ENCODE measurements at places on chromosomes 11 and 22. TPM values are rescaled to one million over a fixed set of nuclear protein-coding genes. Genes with fewer than 3 reads are reported as not detected.
A peak's percentile ranks its signal among the peaks of the same experiment; 100 is the strongest.

- no peak overlapping the region for H3K4me3 ChIP-seq
- H3K27ac ChIP-seq, result no peak overlapping the region
- no peaks in the 10 kb centered on the region for H3K36me3 ChIP-seq
- DNase-seq, result no peak
- peaks cover 1% of the 10 kb centered on the region for H3K4me1 ChIP-seq
These were observed 13.6 kb downstream of the UCP2 start for GRCh38 chr11:73969091-73969490.

GRCh38 chr11:57779276-57779675 is 17.7 kb downstream of the CTNND1 start:
- H3K36me3 ChIP-seq, result no peaks in the 10 kb centered on the region
- H3K4me1 ChIP-seq, result peaks cover 14% of the 10 kb centered on the region
- no peak overlapping the region for H3K4me3 ChIP-seq
- H3K27ac ChIP-seq, result peak overlapping the region; percentile 87
- no peaks in the 10 kb centered on the region for H3K27me3 ChIP-seq

DNA sequence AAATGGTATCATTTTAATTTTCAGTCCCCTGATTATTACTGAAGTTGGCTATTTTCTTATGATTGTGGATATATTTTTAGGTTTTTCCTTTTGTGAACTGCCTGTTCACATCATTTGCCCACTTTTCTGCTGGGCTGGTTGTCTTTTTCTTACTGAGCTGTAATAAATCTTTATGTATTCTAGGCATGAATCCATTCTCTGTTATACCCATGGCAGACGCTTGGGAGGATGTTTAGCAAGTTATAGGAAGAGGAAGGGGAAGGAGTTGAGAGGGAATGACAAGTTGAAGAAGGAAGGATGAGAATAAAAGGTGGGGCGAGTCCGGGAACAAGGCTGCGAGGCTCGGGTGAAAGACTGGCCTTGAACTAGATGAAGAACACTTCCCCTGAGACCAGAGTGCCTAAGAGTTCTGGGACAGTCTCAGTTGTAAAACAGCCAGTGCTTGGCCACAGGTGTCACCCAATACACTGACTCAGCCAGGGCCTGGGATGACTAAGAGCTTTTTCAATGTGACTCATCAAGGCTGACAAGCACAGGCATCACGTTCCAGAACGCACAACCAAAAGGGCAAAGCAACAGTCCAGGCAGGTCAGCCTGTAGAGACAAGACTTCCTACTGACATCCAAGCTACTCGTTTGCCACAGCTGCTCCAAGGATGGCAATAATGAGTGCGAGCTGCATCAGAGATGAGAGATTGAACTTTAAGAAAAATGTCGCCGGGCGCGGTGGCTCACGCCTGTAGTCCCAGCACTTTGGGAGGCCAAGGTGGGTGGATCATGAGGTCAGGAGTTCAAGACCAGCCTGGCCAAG is 35.2 kb downstream of the LRFN4 start:
- H3K36me3 ChIP-seq, result no peaks in the 10 kb centered on the region
- H3K27me3 ChIP-seq, result no peaks in the 10 kb centered on the region
- no peak for DNase-seq
- no peak overlapping the region for H3K4me3 ChIP-seq

- H3K4me3 ChIP-seq, result no peak overlapping the region
- no peaks in the 10 kb centered on the region for H3K36me3 ChIP-seq
- no peak for DNase-seq
These were observed 65.1 kb downstream of the PARVG start for GRCh38 chr22:44245867-44246266.

- no peaks in the 10 kb centered on the region for H3K27me3 ChIP-seq
- no peak overlapping the region for H3K27ac ChIP-seq
- no peaks in the 10 kb centered on the region for H3K36me3 ChIP-seq
- no peak overlapping the region for H3K4me3 ChIP-seq
- H3K4me1 ChIP-seq, result no peaks in the 10 kb centered on the region
These were observed 9.0 kb downstream of the TP53AIP1 start for GRCh38 chr11:128933481-128934178.

DNA sequence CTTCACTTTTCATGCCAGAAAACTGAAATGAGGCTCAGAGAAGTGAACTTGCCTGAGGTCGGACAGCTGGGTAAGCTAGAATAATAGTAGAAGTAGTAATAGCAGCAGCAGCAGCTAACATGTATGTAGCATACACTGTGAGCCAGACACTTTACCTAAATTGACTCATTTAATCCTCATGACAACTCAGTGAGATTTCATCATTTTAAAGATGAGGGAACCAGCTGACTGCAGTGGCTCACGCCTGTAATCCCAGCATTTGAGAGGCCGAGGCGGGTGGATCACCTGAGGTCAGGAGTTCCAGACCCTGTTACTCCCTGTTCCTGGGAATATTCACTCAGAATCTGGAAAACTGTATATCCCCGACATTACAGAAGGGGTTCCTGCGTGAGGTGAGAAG is 154.5 kb downstream of the DBX1 start:
- H3K27me3 ChIP-seq, result no peaks in the 10 kb centered on the region
- DNase-seq, result no peak
- no peak overlapping the region for H3K27ac ChIP-seq
- H3K4me3 ChIP-seq, result no peak overlapping the region
- peaks cover 11% of the 10 kb centered on the region for H3K36me3 ChIP-seq

GRCh38 chr11:109956124-109956793 is 136.9 kb upstream of the ZC3H12C start:
- H3K27me3 ChIP-seq, result no peaks in the 10 kb centered on the region
- H3K36me3 ChIP-seq, result no peaks in the 10 kb centered on the region
- no peaks in the 10 kb centered on the region for H3K4me1 ChIP-seq
- H3K4me3 ChIP-seq, result no peak overlapping the region
- DNase-seq, result no peak

GRCh38 chr22:46122511-46122971 is 27.8 kb upstream of the PPARA start:
- H3K36me3 ChIP-seq, result no peaks in the 10 kb centered on the region
- no peak for DNase-seq
- peak overlapping the region; percentile 14 for H3K4me3 ChIP-seq
- H3K4me1 ChIP-seq, result no peaks in the 10 kb centered on the region

DNA sequence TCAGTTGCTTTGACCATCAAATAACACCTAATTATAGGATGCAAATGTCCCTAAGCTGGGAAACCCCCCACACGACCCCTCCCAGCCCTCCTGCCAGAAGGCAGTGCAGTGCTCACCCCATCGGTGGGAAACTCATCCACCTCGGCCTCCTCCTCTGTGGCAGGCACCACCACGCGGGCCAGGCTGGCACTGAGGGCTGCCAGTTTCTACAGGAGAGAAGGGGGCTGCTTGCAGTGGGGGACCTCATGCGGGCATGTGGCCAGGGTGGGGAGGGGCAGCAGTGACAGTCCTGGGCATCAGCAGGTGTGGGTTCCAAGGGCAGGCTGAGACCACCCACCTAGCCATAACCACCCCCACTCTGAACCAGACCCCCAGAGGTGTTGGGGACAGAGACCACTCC is 6.4 kb upstream of the GAL3ST1 start:
- no peak for DNase-seq
- H3K36me3 ChIP-seq, result peaks cover 100% of the 10 kb centered on the region
- no peak overlapping the region for H3K4me3 ChIP-seq
- H3K27ac ChIP-seq, result no peak overlapping the region
- peaks cover under 1% of the 10 kb centered on the region for H3K4me1 ChIP-seq

- no peaks in the 10 kb centered on the region for H3K4me1 ChIP-seq
- H3K4me3 ChIP-seq, result no peak overlapping the region
- peaks cover 10% of the 10 kb centered on the region for H3K27me3 ChIP-seq
- H3K27ac ChIP-seq, result no peak overlapping the region
- no peaks in the 10 kb centered on the region for H3K36me3 ChIP-seq
These were observed 3.1 kb downstream of the SULT4A1 start for GRCh38 chr22:43859176-43859575.

GRCh38 chr11:20355221-20356219 is 8.0 kb upstream of the HTATIP2 start:
- no peaks in the 10 kb centered on the region for H3K27me3 ChIP-seq
- no peak overlapping the region for H3K4me3 ChIP-seq
- no peaks in the 10 kb centered on the region for H3K36me3 ChIP-seq
- no peak for DNase-seq
- H3K4me1 ChIP-seq, result no peaks in the 10 kb centered on the region

GRCh38 chr11:696955-697491 is 1.4 kb downstream of the TMEM80 start:
- peaks cover 38% of the 10 kb centered on the region for H3K4me1 ChIP-seq
- peak; percentile 76 for DNase-seq
- peak overlapping the region; percentile 97 for H3K4me3 ChIP-seq
- no peaks in the 10 kb centered on the region for H3K27me3 ChIP-seq
- peak overlapping the region; percentile 100 for H3K27ac ChIP-seq

- H3K4me3 ChIP-seq, result no peak overlapping the region
- H3K36me3 ChIP-seq, result peaks cover 85% of the 10 kb centered on the region
- DNase-seq, result no peak
These were observed 48.3 kb downstream of the MYH9 start for GRCh38 chr22:36339171-36340065.

- H3K4me1 ChIP-seq, result no peaks in the 10 kb centered on the region
- no peaks in the 10 kb centered on the region for H3K27me3 ChIP-seq
- no peak overlapping the region for H3K4me3 ChIP-seq
- no peaks in the 10 kb centered on the region for H3K36me3 ChIP-seq
- no peak for DNase-seq
- no peak overlapping the region for H3K27ac ChIP-seq
These were observed 754.0 kb upstream of the FAT3 start for GRCh38 chr11:91470656-91471055.

- no peak overlapping the region for H3K27ac ChIP-seq
- no peak for DNase-seq
These were observed 44.3 kb upstream of the CEP126 start for GRCh38 chr11:101870510-101870909.

GRCh38 chr11:69566001-69566400 is 75.0 kb upstream of the CCND1 start:
- no peaks in the 10 kb centered on the region for H3K36me3 ChIP-seq
- no peak for DNase-seq
- no peaks in the 10 kb centered on the region for H3K4me1 ChIP-seq
- no peak overlapping the region for H3K4me3 ChIP-seq
- no peak overlapping the region for H3K27ac ChIP-seq
- H3K27me3 ChIP-seq, result no peaks in the 10 kb centered on the region

DNA sequence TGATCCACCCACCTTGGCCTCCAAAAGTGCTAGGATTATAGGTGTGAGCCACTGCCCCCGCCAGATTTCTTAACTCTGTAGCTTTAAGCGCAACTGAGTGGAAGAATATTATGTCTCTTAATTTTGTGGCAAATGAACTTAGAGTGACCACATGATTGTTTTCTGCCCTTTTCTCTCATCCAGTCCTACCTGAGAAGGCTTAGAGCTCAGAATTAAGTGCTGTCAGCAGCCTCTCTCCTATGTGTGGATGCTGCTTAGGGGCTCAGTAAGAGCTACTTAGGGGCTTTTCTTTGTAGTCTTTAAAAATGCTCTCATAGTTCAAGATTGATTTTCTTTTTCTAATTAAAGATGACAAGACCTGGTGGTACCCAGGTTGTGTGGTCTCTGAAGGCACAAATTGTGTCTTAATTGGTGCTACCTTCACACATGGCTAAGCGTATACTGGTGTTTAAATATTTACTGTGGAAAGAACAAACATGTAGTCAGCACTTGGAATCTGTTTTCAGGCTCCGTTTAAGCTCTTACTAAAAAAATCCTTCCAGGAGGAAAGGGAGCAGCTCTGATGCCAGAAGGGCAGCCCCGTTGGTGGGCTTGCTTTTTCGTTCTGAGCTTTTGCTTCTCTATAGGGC is 59.3 kb downstream of the DEPDC5 start:
- H3K36me3 ChIP-seq, result peaks cover 71% of the 10 kb centered on the region
- H3K27me3 ChIP-seq, result no peaks in the 10 kb centered on the region
- DNase-seq, result no peak
- H3K27ac ChIP-seq, result no peak overlapping the region

DNA sequence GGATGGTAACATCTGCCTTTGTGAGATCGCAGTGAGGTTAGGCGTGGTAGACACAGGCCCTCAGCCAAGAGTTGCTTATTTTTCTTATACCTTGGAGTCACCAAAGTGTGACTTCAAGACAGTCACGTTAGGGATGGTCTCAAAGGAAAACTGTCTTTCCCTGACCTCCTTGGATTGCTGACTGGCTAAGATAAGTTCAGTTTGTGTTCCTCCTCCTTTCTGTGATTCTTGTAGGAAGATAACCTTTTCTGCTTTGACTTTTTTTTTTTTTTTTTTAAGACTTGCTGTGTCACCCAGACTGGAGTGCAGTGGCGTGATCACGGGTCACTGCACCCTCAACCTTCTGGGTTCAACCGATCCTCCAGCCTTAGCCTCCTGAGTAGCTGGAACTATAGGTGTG is 23.1 kb downstream of the TAB1 start:
- peaks cover 70% of the 10 kb centered on the region for H3K36me3 ChIP-seq
- H3K4me1 ChIP-seq, result no peaks in the 10 kb centered on the region
- H3K4me3 ChIP-seq, result no peak overlapping the region
- H3K27ac ChIP-seq, result no peak overlapping the region
- no peak for DNase-seq

DNA sequence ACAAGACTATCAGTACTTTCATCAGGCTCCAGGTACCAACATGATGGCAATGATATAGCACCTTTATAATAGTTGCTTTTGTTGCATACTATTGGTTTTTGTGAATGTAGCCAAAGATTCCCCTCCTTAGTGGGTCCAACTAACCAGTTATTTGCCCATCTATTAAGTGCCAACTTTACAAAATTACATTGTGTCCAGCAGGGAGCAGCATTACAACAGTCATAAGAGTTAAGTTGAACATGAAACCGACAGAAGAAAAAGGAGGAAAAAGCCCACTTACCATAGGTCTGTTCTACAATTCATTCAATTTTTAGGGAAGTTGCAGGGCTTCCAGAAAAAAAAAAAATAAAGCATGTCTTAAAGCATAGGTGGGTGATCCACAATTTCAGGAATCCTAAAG is 21.6 kb downstream of the IMMP1L start:
- no peak overlapping the region for H3K27ac ChIP-seq
- no peaks in the 10 kb centered on the region for H3K27me3 ChIP-seq
- no peaks in the 10 kb centered on the region for H3K4me1 ChIP-seq
- DNase-seq, result no peak
- H3K4me3 ChIP-seq, result no peak overlapping the region

- no peak for DNase-seq
- no peak overlapping the region for H3K4me3 ChIP-seq
- H3K27me3 ChIP-seq, result no peaks in the 10 kb centered on the region
- H3K27ac ChIP-seq, result no peak overlapping the region
- H3K36me3 ChIP-seq, result peaks cover 40% of the 10 kb centered on the region
These were observed 10.1 kb downstream of the DUSP8 start for GRCh38 chr11:1561955-1562354.

The OR9G4 gene
- total RNA-seq, result not detected

The FUT4 gene
- total RNA-seq, result 3.2 TPM

The PATE4 gene
- total RNA-seq, result not detected

The DERL3 gene
- total RNA-seq, result 7.5 TPM

The TRIM64C gene
- not detected for total RNA-seq

The CASP5 gene
- total RNA-seq, result not detected

The TBX10 gene
- not detected for total RNA-seq

The FOLH1 gene
- not detected for total RNA-seq

The BEST1 gene
- 30.9 TPM for total RNA-seq

The SCGB1D4 gene
- total RNA-seq, result not detected

The POLD3 gene
- total RNA-seq, result 10.3 TPM

Data from ascending aorta (tissue), 2 donors.